ENCODE measurements at places on chromosomes 1 and 21.

GRCh38 chr1:151024540-151025146 is 11.7 kb upstream of the BNIPL start:
- peak; percentile 53 for DNase-seq

GRCh38 chr1:193785850-193786420 is 599.5 kb upstream of the B3GALT2 start:
- no peak for DNase-seq

DNA sequence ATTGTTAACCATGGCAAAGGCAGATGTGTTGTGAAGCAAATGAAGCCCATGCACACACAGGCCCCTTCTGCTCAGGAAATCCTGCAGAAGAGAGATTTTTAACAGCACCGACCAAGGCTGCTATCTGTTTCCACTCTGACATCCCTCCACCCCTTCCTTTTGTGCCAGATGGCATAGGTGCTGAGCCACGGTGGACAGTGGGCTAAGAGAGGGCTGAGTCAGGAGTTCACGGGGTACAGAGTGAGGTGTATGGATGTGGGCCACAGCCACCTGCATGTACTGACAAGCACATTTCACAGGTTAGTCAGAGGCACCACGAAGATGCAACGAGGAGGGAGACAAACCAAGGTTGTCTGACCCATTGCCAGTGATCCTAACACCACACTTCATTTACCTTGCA is 9.5 kb downstream of the RSPH1 start:
- DNase-seq: no peak

GRCh38 chr1:198007687-198008607 is 90.8 kb downstream of the LHX9 start:
- no peak for DNase-seq

DNA sequence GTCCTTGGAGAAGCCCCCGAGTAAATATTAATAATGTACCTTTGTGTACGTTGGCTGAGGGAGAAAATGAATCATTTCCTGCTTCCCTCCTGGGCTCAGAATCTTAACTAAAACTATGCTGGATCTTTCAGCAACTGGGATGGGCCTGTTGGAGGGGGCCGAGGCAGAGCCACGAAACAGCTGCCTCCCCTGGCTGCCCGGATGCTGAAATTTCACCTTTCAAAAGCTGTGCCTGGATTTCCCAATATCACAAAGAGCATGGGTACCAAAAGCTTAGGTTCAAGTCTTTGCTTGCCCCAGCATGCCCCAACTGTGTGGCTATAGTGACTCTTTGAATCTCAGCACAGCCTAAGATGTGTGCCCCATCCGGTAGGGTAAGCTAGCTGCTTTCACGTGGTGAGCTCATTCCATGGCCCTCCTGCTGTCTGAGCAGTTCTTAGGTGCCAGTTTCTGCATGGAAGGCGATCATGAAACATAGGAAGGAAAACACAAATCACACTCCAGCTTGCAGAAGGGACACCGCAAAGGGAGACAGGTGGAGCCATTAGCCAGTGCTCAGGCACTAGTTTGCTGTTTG is 473.5 kb downstream of the PTPRU start:
- peak; percentile 74 for DNase-seq

GRCh38 chr1:28853093-28853742 is 41.2 kb downstream of the OPRD1 start:
- DNase-seq: no peak
